NCI-H2171 (cell line): ENCODE measurements at places on chromosomes 7 and 10.

DNA sequence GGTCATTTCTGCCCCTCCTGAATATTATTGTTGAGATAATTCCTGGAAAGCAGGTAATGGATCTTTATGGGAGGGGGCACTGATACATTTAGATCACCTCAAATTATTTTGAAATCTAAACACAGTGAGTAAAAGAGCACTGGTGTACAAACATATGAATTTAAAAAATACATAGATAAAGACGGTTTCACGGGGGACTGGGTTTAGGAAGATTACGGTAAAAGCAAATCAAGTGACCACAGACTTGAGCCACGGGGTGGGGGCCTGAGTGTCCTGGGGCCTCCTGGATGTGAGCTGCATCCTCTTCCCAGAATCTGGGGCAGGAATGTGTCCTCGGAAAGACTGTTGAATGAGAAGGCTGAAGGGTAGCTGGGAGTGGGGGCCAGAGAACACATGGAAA, 219.1 kb upstream of the KLF6 start:
- no peak for DNase-seq

DNA sequence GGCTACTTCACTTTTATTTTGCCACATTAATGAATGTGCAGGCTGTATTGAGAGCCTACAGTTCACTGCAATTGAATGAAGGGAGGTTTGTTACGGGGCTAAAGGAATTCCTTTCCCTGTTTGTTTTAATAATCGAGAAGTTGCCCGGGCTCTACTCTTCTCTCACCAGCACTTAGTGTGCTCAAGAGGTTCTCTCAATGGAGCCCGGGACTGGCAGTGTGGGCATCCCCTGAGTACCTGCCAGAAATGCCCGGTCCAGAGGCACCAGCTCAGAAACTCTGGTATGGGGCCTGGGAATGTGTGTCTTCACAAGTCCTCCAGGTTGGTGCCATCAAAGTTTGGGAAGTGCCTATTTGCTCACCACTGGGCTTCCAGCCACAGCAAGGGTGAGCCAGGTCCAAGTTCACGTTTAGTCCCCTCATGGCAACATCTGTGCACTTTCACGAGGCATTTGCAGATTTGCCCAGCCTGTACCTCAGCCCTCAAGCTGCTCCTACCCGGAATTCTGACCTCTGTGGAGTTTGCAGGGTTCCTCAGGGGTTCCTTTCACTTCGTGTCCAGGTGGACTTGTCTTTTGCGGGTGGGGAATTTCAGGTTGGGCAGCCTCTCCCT, 622.4 kb downstream of the SDK1 start:
- no peak for DNase-seq

- DNase-seq = no peak
These were observed 43.2 kb downstream of the PNLIPRP3 start for GRCh38 chr10:116470768-116471415.

DNA sequence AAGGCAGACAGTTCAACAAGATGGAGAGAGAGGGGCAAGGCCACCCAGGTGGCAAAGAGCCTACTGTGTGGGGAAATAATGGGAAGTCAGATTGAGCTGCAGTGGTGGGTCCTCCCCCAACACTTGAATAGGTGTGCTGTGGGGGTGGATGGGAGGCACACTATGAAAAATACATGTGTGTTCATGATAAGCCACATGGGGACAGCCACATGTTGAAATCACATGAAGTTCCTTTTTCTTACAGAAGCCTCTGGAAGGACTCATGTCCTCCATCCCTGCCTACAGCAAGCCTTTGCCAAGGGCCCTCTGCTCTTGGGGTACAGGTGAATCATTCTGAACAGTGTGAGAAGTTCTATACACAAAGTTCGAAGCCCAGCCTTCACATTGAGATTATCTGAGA, 310.9 kb downstream of the LRMDA start:
- no peak for DNase-seq

DNA sequence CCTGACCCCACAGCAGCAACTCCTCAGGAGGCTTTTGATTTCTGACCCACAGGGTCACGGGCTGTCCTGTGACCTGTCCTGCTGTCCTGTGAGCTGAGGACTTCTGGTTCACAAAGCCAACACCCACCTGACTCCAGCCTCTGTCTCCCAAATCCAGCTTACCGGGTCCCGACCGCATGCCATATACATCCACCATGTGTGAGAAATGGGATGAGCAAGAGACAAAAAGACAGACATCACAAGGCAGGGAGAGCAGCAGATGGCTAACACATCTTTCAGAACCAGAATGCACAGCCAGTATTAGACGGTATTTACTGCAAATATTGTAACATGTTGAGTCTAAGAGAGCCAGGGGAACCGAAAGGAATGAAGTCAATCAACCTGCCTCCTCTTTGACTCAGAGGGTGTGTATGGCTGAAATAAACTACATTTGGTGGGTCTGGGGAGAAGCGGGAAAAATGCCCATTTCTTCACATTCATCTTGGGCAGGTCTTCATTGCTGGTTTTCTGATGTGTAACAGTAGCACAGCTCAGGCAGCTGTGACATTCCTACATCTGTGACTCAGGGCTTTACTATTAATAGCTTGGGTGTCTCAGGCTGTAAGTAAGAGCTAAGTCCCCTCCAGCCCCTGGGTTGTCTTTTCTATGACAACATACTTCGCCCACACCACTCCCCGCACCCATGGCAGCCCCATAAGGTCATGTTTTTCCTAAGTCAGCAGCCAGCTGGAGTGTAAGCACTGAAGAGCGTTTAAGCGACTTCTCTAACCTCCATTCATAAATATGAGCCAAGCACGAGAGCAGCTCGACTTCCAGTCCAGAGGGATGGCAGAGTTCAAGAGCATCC, 25.0 kb downstream of the ABLIM1 start:
- DNase-seq = no peak

DNA sequence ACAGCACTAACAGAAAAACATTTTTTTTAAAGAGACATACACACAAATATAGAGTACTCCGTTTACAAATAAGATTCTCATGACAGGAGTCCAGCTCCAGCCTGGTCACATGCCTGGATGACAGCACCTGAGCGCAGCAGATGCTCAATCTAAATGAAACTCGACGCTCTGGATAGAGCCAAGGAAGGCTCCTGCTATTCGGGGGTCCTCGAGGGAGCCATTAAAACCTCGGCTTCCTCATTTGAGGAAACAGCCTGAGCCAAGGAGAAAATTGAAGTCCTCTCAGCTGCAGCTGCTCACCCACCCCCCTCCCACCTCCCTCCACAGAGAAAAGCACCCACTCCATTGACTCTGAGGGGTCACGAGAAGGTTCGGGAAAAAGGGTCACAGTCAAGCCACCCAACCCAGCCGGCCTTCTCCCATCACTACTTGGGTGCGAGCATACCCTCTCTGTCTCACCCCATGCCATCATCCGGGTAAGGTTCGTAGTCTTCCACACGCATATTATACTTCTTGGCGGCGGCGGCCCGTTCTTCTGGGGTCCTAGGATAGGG, 673 bp downstream of the NDUFB8 start:
- peak; percentile 67 for DNase-seq

DNA sequence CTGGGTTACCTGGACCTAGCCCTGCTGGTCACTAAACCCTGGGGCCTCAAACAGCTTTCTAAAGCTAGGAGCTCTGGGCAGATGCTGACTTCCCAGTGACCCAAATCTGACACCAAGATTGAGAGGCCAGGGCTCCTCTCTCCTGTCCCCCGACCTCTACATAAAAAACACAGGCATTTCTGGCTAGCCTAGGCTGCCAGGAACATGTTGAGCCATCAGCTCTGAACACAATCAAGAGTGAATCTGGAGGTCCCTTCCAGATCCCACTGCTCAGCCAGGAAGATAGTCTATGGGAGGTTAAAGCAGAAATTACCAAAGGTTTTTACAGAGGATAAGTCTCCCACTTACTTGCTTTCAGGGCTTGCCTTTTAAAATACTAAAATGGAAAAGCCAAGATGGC, 22.1 kb upstream of the PDE1C start:
- DNase-seq = no peak

DNA sequence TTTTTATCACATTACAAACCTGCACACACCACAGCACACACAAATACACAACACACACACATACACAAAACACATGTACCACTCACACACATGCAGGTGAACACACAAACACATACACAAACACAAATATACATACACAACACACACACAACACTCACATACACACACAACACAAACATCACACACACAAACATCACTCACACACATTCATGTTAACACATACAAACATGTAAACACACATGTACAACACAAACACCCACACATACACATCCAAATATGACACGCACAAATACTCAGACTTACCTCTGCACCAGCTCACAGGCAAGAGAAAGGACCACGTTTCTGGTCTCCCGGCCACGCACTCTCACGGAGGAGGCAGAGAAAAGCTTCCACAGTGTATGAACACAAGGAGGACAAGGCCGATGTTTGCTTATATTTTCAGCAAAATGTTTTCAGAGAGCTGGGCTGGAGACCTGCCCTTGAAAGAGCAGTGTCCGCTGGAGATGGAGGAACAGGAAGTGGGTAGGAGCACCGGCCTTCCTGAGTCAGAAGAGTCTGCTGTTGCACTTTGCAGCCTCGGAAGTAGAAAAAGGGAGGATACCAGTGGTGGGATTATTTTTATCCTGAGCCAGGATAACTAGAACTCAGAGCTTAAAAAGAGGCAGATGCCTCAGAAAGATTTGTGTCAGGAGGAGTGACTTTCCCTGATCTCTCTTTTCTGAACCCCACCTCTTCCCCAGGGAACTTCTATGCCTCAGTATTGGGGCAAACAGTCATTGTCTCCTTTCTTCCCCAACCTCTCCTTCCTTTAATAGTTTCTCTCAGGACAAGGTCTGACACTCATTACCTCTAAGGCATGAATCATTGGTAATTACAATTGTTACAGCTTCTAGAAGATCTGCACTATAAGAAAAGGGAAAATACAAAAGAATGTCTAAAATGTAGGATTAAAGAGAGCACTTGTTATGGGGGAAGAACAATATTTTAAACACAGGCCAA, at the start of gene GIMAP6:
GIMAP6 (minus strand) TSS at position 520 of the 999 bp plus-strand sequence. CDS start 2,243 bp downstream, outside the sequence.
- no peak for DNase-seq

DNA sequence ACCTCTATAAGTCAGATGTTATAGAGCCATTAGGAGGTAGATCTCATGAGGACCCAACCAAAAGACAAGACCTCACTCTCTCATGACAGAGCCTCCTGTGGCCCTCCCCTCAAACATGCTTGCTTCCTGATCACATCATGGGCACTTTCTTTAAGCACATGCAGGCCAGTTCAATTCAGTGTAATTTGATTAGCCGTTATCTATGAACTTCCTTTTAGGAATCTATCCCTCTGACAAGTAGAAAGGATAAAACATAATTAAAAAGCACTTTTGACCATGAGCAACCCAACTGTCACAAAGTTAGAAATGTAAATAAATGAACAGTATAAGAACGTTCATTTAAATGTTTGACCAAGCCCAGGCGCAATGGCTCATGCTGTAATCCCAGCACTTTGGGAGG, 27.7 kb upstream of the TMEM254 start:
- no peak for DNase-seq

DNA sequence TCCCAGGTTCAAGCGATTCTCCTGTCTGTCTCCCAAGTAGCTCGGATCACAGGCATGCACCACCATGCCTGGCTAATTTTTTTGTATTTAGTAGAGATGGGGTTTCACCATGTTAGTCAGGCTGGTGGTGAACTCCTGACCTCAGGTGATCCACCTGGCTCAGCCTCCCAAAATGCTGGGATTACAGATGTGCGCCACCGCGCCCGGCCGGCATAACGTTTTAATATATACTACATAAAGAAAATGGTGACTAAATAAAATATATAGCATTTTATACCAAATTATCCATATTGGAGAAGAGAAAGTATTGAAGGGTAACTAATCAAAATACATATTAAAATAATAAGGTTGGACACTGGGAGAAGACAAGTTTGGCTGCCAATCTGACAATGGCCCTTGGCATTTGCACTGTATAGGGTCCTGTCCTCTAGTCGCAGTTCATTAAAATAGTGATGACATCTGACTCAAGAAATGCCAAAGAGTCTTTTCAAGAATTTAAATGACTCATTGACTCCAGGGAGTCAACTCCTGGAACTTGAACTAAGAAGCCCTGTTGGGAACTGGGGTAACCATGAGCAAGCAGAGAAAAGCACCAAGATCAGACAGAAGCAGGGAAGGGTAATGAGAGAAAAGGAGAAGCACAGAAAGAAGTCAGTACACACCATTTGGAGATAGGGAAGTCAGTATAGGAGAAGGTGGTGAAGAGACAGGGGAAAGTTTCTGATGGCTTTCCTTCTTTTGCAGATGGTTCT, 91.1 kb downstream of the CH25H start:
- no peak for DNase-seq

DNA sequence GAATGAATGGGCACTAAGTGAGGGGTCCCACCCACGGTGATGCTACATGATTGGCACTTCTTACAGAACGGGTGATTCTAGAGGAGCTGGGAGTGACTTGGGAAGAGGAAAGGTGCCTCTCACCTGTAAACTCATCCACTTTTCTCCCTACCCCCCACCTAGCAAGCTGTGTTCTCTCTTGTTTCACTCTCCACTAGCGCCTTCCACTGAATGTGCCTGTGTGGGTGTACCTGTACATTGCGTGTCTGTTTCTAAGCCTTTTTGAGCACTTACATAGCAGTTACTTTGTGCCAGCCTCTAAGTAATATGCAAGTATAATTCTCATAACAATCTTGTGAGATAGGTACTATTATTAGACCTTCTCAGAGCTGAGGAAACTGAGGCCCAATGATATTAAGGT, 133.7 kb upstream of the AGK start:
- no peak for DNase-seq

- peak; percentile 30 for DNase-seq
These were observed 79.6 kb downstream of the SH3PXD2A start for GRCh38 chr10:103775776-103776175.

DNA sequence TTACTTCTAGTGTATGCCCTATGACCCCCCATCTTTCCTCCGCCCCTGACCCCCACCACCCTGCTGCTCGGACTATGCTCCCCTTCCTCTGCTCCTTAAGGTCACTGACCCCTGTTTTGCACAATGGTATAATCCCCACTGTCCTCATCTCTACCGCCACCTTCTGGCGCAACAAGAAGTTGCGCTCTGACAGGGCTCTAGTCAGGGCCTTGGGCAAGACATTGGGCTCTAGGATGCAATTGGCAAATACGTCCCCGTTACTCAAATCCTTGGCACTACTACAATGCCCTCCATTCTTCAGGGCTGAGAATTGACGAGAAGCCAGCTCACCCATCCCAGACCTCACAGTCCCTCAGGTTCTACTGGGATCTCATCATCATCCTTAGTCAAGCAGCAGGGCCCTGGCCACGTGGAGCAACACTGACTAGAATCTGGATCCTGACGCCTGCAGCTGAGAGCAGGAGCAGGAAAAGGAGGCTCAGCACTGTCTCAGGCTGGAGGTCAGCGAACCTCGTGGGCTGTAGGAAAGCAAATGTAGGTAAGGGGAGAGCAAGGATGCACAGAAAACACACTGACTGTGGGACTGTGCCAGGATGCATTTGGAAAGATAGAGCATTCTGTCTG, 10.6 kb downstream of the LRIT2 start:
- no peak for DNase-seq

DNA sequence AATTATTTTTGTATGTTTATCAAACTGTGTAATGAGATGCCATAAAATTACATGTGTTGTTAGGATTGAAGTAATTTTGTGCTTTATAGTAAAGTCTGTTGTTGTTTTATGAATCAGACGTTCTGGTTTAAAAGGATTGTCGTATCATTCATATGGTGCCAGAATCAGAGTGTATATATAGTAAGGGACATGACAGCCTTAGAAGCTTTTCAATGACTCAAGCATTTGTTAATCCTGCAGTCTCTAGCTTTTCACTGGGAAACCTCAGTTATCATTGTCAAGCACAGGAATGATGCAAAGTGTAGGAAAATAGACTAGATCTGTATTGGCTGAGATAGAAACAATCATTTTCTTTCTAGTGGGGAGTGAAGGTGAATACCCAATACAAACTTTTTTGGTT, 57.5 kb downstream of the TRRAP start:
- DNase-seq = no peak

- DNase-seq = no peak
These were observed 6.7 kb upstream of the PWWP2B start for GRCh38 chr10:132390170-132390920.
